ENCODE measurements at places on chromosomes 1 and 21. TPM values are rescaled to one million over a fixed set of nuclear protein-coding genes. Genes with fewer than 3 reads are reported as not detected.

- no peak overlapping the region for H3K27ac ChIP-seq
- no peaks in the 10 kb centered on the region for H3K4me1 ChIP-seq
- no peaks in the 10 kb centered on the region for H3K27me3 ChIP-seq
- no peak overlapping the region for H3K4me3 ChIP-seq
- DNase-seq = no peak
- H3K36me3 ChIP-seq = no peaks in the 10 kb centered on the region
These were observed 68.4 kb downstream of the ATP6V1G3 start for GRCh38 chr1:198472119-198472518.

Gene OR2T35
- polyA plus RNA-seq = not detected

DNA sequence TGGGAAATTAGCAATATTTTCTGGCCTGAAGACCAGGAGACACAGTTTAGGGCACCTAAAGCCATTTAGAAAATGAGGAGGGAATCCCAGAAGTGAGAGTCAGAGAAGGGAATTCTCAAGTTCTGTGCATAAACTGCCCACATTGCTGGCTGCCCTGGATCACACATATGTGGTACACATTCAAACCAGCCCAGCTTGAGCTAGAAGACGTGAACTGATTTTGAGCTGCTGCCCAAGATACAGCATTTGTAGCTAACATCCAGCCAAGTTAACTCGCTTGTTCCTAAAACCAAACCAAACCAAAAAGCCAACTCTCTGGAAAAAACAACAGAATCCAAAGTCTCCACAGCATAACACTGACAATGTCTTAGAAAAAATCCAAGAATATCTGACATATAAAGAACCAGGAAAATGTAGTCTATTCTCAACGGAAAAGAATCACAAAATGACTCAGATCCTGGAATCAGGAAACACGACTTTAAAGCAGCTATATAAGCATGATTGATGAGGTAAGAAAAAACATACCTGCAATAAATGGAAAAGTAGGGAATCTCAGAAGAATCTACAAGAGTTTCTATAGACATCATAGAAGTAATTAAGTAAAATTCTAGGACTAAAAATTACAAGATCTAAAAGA, 18.2 kb upstream of the QSOX1 start:
- H3K4me1 ChIP-seq = no peaks in the 10 kb centered on the region
- peaks cover 2% of the 10 kb centered on the region for H3K27me3 ChIP-seq
- no peaks in the 10 kb centered on the region for H3K36me3 ChIP-seq
- DNase-seq = no peak

Gene TEX38
- polyA plus RNA-seq = 0.09 TPM

GRCh38 chr1:16315437-16315836, 36.8 kb downstream of the FBXO42 start:
- no peaks in the 10 kb centered on the region for H3K27me3 ChIP-seq
- H3K27ac ChIP-seq = no peak overlapping the region
- H3K4me3 ChIP-seq = no peak overlapping the region
- H3K4me1 ChIP-seq = no peaks in the 10 kb centered on the region
- peaks cover 29% of the 10 kb centered on the region for H3K36me3 ChIP-seq

DNA sequence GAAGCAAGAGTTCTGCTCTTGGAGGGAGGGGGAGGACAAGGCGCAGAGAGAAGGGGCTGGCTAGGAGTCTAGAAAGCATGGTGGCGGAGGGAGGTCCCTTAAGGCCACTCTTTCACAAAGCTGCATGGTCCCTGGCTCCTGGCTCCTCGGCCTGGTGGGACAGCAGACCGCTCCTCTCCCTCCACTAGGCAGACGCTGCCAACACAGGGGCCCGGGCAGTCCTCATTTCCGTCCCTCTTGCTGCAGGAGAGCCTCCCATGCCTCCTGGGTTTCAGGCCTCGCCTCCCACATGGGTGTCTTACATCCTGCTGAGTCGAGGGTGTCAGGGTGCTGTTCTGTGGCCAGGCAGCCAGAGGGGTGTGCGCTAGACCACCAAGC, 108.0 kb downstream of the CASZ1 start:
- H3K27me3 ChIP-seq = no peaks in the 10 kb centered on the region
- H3K36me3 ChIP-seq = peaks cover 2% of the 10 kb centered on the region
- no peak for DNase-seq
- no peak overlapping the region for H3K4me3 ChIP-seq
- peaks cover 92% of the 10 kb centered on the region for H3K4me1 ChIP-seq
- peak overlapping the region; percentile 75 for H3K27ac ChIP-seq

Data from large intestine (tissue), 12 donors.